ENCODE measurements at places on chromosomes 5 and 9. TPM values are rescaled to one million over a fixed set of nuclear protein-coding genes. Genes with fewer than 3 reads are reported as not detected.
A peak's percentile ranks its signal among the peaks of the same experiment; 100 is the strongest.

DNA sequence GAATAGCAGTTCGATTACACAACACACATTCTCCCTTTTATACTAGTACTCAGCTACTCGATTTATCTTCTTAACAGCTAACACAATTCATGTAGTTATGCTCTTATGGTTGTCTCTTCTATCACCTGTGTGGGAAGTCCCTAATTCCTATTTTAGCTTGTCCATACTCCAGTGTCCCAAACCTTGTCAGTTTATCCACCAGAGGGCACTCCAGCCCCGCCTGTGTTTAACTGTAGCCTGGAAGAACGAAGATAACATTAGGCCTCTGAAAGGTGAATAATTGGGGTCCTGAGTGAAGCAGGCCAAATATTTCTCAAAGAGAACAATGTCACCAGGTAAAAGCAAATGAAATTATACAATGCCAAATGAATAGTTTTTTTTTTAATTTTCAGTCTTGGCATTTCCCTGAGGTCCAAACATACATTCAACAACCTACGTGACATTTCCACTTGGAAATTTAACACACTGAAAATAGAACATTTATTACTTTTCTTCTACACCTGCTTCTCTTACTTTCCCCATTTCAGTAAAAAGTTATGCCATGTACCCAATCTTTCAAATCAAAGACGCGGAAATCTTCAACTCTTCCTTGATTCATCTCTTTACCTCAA lies 560.7 kb downstream of the HTR1A start:
- peak; percentile 68 for DNase-seq

- no peak for DNase-seq
Measured at GRCh38 chr5:81787474-81788242, 36.8 kb upstream of the SSBP2 start.

- DNase-seq = no peak
Measured at GRCh38 chr5:98907951-98908350, 20.9 kb downstream of the CHD1 start.

DNA sequence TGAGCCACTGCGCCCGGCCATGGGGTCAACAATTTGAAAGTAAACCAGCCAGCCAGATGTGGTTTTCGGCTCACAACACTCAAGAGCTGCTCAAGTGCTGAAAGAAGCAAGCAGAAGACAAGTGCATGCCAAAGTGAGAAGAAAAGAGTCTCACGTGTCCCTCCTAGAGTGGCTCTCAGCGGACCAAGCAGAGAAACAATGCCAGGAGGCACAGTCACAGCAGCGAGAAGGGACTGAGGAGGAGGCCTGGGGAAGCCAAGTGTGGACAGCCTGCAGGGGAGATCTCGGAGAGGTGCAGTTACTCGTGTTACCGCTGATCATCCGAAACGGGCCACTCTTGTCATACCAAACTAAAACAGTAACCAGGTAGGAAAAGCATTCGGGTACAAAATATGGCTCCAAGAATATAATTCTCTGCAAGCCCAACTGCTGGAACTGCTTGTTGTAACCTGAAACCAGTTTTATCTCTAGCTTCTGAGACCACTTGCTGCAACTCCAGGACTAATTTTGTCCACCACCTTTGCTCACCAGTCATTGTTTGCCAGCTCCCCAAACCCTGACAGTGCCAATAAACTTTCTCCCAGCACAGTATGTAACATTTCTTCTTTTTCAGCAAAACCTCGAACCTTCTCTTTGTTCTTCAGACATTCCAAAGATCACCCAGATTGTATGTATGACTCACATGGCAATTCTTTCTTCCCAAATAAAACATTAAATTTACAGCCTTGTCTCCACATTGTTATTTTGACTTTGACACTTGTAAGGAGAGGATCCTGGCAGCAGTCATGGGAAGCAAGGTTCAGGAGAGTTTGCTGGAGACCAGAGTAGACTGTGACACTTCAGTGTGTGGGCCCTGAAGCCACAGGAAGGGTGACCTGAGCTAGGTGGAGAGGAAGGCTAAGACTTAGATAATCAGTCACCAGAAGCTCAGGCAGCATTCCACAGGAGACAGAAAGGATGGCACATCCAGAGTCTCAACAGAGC lies 6.3 kb downstream of the SLC35D2 start:
- DNase-seq = no peak

- no peak for DNase-seq
Measured at GRCh38 chr5:87649455-87649854, 236.7 kb upstream of the CCNH start.

- no peak for DNase-seq
Measured at GRCh38 chr9:127854960-127855359, 502 bp upstream of the ENG start.

- no peak for DNase-seq
Measured at GRCh38 chr5:158324236-158324635, 465.3 kb upstream of the CLINT1 start.

The IFNA4 gene
- total RNA-seq = not detected

GRCh38 chr5:178457471-178457870 lies 132.7 kb downstream of the COL23A1 start:
- no peak for DNase-seq

DNA sequence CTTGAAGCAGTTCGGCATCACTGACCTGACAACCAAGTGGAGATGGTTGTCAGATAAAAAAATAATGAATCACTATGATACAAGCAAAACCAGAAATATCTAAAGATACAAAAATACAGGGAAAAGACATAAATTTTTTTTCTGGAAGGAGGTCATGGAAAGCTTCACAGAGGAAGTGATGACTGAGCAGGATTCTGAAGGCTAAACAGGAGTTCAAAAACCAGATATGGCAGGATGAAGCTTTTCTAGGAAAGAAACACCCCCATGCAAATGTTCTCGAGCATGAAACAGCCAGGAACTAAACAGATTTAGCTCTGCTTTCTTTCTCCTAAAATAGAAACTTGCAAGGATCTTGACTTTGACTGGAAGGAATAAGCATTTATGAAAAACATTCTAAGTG lies 60.7 kb upstream of the IFNE start:
- no peak for DNase-seq

Measured in left lobe of liver (tissue), 2 donors.